Effector CD8-positive, alpha-beta T cell (primary cell): ENCODE measurements at places on chromosomes 7 and 10.

GRCh38 chr7:130894146-130894908 lies 160.3 kb upstream of the KLF14 start:
- no peak for DNase-seq

GRCh38 chr7:117424090-117424829 lies 3.0 kb downstream of the ASZ1 start:
- no peak for DNase-seq

GRCh38 chr7:18693816-18694215 lies 198.3 kb downstream of the HDAC9 start:
- DNase-seq, result no peak

- DNase-seq, result no peak
Measured at GRCh38 chr10:15879663-15880062, 19.4 kb upstream of the MINDY3 start.

DNA sequence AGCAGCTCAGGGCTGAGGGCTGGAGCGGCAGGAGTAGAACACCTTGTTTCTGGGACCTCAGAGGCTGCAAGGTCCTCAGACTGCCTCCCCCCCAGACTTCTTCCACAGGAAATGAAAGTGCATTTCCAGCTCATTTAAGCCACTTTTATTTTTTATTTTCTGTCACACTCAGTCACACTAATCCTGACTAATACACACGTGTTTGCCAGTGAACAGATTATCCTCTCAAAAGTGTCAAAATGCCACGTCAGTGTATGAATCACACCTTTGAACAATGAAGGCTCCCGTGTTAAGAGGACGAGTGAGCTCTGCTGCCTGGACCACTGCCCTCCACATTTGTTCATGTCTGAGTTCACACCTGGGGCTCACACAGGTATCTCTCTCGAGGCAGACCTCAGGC lies 488.5 kb downstream of the DNAJB6 start:
- DNase-seq, result no peak

DNA sequence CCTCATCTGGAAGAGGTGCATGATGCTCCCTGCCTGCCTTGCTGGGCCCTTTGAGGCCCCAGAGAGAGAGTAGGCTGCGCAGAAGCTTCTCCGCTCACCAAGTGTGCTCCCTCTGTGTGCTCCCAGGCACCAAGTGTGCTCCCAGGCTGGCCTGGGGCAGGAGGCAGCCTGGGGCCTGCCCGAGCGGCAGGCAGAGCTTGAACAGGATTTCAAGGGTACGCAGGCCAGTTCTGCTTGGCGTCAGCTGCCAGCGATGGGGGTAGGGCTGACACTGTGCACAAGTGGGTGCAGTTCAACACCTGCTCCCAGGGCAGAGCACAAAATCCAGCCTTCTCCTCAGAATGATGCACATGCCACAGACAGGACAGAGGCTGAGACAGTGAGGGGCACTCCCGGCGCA lies 119.7 kb downstream of the FAM53B start:
- DNase-seq, result no peak

GRCh38 chr7:147798001-147798400 lies 792.6 kb upstream of the C7orf33 start:
- no peak for DNase-seq

DNA sequence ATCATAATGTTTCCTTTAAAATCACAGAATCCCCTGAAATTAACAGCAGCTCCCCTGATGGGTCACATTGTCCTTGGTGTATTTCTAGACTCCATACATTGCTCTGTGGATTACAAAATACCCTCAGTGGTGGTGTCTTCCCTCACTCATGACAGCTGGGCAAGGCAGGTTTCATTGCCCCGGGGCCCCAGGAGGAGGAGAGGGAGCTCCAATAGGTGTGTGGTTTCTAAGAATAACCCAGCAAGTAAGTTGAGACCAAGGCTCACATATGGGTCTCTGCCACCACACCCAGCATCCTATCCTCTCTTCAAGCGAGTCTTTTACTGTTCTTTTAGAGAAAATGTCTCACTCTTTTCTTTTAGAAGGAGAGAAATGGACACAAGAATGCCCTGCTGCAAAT lies 63.6 kb downstream of the PKD1L1 start:
- no peak for DNase-seq

GRCh38 chr7:147199868-147200267 lies 1083.3 kb downstream of the CNTNAP2 start:
- DNase-seq, result no peak

DNA sequence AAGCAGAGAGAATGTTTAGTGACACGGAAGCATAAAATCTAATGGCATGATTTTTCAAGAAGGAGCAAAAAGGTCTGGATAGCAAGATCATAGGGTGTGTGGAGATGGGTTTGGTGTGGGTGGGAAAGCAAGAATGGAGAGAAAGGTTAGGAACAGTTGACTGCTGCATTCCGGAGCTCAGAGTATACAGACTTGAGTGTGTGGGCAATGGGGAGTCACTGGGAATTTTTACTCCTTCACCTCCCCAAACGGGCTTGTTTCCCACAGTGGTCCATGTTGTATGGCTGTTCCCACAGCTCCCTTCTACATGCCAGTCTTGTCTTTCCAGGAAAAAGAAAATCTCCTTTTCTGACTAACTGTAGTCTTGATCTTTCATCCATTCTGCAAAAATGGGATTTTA lies 122.1 kb downstream of the CDK6 start:
- DNase-seq, result no peak

DNA sequence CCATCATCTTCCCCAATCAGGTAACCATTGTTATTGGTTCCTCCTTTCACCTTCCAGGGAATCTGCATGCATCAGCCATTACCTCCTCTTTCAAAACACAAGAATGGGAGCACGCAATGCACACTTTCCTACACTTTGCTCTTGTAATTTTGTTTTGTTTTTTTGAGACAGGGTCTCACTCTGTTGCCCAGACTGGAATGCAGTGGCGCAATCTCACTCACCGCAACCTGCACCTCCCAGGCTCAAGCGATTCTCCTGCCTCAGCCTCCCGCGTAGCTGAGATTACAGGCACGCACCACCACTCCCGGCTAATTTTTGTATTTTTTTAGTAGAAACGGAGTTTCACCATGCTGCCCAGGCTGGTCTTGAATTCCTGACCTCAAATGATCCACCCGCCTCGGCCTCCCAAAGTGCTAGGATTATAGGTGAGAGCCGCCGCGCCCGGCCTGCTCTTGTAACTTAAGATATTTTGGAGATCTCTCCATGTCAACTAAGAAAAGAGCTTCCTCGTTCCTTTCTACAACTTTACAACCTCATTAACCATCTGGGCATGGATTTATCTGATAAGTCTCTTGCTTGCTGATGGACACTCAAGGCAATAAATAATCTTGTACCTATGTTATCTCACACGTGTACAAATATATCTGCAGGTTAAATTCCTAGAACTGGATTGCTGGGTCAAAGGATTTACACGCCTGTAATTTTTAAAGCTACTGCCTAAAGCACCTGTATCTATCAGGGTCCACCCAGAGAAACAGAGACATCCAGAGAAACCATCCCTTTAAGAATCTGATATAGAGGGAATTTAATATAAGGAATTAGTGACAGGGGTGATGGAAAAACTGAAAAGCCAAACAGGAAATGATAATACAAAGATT lies 4.2 kb downstream of the CYTH3 start:
- DNase-seq, result no peak

DNA sequence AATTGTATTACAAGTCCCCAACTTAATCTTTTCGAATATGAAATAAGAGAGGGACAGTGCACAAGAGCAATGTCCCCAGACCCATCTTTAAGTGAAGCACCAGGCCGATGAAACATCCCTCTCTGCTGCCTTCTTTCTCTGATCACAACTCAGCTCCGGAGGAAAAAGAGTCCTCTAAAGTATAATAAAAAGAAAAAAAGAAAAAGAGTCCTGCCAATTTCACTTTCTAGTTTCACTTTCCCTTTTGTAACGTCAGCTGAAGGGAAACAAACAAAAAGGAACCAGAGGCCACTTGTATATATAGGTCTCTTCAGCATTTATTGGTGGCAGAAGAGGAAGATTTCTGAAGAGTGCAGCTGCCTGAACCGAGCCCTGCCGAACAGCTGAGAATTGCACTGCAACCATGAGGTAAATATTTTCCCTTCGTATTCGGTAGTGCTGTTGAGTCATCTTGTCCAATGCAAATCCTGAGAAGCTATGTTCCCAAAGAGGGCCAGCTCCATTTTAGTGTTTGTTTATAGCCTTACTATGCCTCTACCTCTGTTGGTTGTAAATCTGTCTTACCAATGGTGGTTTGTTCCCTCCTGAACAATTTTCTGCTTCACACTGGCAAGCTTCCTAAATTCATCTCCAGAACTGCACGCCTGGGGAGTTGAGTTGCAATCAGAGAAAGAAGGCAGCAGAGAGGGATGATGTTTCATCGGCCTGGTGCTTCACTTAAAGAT lies at the start of gene IFIT2:
TSS of gene IFIT2 (plus strand) at position 326 of the 725 bp plus-strand sequence. CDS start at position 404, 78 bp downstream.
- DNase-seq, result no peak

- DNase-seq, result no peak
Measured at GRCh38 chr10:79985481-79986072, 36.7 kb upstream of the SFTPD start.

DNA sequence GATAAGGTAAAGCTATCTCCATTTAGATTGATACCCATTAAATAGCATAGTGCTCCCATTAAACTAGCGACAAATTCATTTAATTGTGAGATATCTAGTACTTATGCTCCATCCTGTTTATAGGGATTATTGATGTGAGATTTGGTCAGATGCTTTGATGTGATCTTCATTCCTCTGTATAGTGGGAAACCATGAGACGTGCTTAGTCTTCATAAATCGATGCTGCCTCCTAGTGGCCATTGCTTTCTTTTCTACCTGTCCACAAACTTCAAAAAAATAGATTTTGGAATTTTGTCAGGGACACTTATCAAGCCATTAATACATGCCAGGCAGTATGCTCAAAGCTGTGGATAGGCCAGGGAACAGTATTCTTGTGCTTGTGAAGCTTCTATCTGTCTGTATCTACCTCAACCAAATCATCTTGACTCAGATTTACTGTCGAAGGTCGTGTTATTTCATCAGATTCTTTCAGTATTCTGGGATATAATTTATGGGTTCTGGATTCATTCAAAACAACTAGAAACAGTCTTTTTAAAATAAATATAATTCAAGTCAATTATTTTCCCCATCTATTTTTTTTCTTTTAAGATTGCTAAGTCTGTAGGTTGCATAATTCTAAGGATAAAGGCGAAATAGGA lies 12.0 kb downstream of the LSM8 start:
- DNase-seq, result peak; percentile 33

DNA sequence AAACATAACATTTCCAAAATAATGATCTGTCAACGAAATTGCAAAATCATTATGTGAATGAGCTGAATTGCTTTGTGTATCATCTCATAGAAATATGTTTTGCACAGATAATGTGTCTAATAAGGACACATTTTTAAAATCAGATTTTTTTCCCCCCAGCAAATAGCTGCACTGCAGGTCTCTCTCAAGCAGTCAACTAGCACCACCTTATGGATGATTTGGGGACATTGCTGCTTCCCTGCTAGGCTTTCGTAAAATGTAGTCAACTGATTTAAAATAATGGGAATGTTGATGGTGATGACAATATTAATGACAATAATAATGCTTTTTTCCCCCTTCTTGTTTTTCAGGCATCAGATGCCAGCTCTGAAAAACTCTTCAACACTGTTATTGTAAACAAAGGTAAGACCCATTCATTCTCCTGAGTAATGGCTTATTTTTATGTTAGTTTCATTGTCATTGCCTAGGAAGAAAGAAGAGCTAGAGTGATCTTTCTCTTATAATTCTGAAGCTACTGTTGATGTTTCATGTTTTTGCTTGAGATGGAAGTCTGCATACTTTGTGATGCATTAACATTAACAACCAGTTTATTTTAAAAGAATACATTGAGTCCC lies 433.6 kb upstream of the GALNT17 start:
- no peak for DNase-seq

DNA sequence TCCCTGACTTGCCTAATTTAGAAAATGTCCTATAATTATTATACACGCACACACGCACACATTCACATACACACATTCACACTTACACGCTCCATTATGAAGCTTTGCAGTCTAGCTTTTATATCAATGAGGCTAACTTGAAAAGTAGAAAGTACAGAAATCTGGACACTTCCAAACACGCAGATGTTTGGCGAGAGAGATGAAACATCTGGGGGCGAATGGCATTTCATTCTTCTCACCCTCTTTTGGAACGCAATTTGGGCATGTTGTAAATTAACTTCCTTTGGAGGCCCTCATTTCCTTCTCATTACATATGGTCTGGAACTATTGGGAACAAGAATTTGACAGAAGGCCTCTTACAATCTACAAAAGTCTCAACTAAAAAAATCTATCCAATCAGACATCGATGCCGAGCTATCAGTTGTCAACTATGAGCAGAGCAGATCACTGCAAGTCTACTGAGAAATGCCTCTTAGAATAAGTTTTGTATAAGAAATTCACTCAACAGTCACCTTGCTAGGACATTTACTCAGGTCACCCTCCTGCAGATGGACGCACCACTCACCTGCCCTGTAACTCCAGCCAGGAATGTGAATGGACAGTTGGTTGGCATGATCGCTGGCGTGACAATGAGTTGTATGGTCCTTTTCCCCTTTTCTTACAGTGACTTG lies 115.2 kb upstream of the ADAM12 start:
- no peak for DNase-seq

DNA sequence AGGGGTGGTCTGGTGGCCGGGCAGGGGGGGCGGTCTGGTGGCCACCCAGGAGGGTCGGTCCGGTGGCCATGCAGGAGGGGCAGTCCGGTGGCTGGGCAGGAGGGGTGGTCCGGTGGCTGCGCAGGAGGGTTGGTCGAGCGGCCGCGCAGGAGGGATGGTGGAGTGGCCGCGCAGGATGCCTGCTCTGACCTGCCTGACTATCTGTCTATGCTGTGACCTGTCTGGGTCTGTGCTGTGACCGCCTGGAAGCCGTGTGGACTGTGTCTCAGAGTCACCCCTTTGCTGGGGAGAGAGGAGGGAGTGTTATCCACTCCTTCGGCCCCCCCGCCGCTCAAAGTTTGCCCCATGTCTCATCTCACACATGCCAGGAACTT lies 113.2 kb downstream of the ACTR3B start:
- no peak for DNase-seq

GRCh38 chr10:11724938-11725776 lies 17.0 kb upstream of the ECHDC3 start:
- no peak for DNase-seq

GRCh38 chr7:85914437-85914836 lies 727.6 kb upstream of the SEMA3D start:
- DNase-seq, result no peak

DNA sequence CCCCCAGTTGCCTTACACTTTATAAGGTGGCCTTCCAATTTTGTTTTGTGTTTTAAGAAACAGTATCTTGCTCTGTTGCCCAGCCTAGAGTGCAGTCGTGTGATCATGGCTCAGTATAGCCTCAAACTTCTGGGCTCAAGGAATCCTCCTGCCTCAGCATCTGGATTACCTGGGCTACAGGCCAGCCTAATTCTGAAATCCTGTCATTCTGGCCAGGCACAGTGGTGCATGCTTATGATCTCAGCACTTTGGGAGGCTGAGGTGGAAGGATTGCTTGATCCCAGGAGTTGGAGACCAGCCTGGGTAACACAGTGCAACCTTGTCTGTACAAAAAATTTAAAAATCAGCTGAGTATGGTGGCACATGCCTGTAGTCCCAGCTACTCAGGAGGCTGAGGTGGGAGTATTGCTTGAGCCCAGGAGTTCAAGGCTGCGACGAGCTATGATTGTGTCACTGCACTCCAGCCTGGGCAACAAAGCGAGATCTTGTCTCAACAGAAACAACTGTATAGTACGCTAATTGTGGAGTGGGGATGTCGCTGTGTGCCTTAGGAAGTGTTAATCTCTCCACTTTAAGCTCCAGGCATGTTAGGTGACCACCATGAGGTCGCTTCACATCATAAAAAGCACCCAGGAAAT lies 24.7 kb upstream of the RBM33 start:
- DNase-seq, result no peak

GRCh38 chr10:114030140-114030539 lies 13.5 kb upstream of the ADRB1 start:
- no peak for DNase-seq
